ENCODE measurements at places on chromosomes 11 and 22. TPM values are rescaled to one million over a fixed set of nuclear protein-coding genes. Genes with fewer than 3 reads are reported as not detected.

DNA sequence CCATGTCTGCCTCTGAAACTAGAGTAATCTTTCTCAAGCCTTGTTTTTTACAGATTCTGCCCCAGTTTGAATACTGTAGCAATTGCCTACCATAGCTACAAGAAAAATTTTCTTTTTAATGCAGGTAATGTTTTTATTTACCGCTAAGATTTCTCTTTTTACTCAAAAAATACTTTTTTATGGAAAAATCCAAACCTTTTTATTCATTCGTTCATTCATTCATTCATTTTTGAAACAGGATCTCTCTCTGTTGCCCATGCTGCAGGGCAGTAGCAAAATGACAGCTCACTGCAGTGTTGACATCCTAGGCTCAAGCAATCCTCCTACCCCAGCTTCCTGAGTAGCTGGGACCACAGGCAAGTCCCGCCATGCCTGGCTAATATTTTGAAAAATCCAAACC lies 2.7 kb upstream of the CPT1A start:
- no peak overlapping the region for H3K4me3 ChIP-seq
- DNase-seq: no peak
- peak overlapping the region; percentile 62 for H3K27ac ChIP-seq
- no peaks in the 10 kb centered on the region for H3K36me3 ChIP-seq

GRCh38 chr11:106785913-106786650 lies 232.2 kb downstream of the GUCY1A2 start:
- DNase-seq: no peak
- H3K4me1 ChIP-seq: no peaks in the 10 kb centered on the region
- no peak overlapping the region for H3K4me3 ChIP-seq
- no peaks in the 10 kb centered on the region for H3K27me3 ChIP-seq
- no peak overlapping the region for H3K27ac ChIP-seq
- H3K36me3 ChIP-seq: no peaks in the 10 kb centered on the region

DNA sequence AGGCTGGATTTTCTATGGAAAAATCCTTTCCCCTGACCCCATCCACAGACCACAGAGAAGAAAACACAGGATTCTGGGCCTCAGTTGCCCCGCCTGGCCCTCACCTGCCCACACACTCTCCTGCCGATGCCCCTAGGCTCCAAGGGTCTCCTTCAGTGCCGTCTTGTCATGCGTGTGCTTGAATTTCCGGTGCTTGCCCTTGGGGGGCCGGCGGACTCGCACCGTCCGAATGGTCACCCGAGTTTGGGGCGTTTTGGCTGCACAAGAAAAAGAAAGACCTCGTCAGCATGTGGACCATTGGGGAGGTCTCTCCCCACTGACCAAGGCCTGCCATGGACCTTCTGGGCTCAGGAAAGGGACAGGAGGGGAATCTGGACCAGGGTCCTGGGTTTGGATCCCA lies 19.2 kb downstream of the PDGFB start:
- H3K27me3 ChIP-seq: no peaks in the 10 kb centered on the region
- H3K36me3 ChIP-seq: no peaks in the 10 kb centered on the region
- H3K27ac ChIP-seq: no peak overlapping the region
- no peak for DNase-seq

DNA sequence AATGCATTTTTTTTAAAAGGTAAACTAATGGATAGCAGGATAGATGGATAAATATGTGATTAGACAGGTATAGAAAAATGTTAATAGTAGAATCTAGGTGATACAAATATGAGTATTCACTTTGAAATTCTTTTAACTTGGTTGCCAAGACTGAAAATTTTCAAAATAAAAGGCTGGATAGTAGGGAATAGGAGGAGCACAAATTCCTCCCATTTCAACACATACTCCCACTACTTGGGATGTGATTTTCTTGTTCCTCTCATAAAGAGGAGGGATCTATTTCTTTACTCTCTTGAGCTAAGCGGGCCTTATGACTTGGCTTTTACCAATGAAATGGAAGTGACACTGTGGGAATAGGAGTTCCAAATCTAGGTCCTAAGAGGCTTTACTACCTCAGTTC lies 35.9 kb downstream of the PIK3C2A start:
- peaks cover 8% of the 10 kb centered on the region for H3K36me3 ChIP-seq
- no peak for DNase-seq
- H3K27ac ChIP-seq: no peak overlapping the region
- H3K4me3 ChIP-seq: no peak overlapping the region
- H3K4me1 ChIP-seq: peaks cover 24% of the 10 kb centered on the region

GRCh38 chr11:76910620-76911414 lies 50.1 kb downstream of the ACER3 start:
- no peaks in the 10 kb centered on the region for H3K36me3 ChIP-seq
- no peak overlapping the region for H3K27ac ChIP-seq
- DNase-seq: no peak
- H3K4me3 ChIP-seq: no peak overlapping the region

DNA sequence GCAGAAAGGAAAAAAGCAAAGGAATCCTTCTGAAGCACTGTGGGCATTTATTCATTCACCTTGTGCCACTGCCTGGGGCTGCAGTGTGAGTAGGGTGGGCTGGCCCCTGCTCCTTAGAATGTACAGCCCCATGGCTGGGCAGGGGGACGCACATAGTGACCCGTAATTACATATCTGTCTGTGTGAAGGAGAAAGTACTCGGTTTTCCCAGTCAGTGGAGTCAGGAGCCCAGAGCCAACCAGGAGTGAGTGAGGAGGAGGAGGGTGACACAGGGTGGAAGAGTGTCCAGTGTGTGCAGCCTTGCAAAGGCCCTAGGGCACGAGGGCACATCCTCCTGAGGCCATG lies 91.9 kb downstream of the CDKN1C start:
- no peaks in the 10 kb centered on the region for H3K27me3 ChIP-seq
- no peak overlapping the region for H3K4me3 ChIP-seq
- H3K4me1 ChIP-seq: peaks cover 17% of the 10 kb centered on the region
- H3K36me3 ChIP-seq: no peaks in the 10 kb centered on the region

DNA sequence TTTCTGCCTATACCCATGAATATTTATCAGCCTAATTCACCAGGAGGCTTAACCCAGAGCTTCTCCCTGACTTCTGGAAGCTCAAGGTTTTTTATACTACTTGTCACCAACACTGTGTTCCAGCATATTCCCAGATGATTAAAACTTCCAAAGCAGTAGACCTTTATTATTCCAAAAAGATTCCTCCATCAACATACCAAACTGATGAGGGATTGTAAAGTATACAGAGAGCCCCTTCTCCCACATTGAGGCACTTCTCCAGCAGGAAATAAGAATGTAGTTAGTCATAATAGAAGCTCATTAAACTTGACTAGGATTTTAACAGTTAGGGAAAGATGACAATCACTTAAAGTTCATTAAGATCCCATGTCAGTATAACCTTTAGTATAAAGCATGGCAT lies 51.4 kb upstream of the CEP126 start:
- no peak for DNase-seq
- H3K4me1 ChIP-seq: no peaks in the 10 kb centered on the region
- H3K27me3 ChIP-seq: no peaks in the 10 kb centered on the region
- H3K27ac ChIP-seq: no peak overlapping the region
- H3K36me3 ChIP-seq: no peaks in the 10 kb centered on the region
- H3K4me3 ChIP-seq: no peak overlapping the region

DNA sequence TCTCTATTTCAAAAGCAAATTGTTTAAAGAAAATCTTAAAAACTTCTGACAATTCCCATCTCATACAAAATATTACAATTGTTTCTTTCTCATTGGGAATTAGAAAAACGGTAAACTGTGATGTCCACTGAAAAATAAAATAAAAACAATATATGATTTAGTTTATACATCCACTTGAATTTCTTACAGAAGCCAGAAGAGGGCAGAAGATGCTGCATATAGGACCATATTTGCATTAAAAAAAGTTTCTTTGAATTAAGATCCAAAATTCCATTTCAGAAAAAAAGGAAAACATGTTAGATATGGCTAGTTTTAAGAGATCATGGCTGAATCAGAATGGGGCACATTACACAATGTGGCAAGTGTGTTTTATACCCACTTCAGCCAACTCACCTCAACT lies 39.3 kb upstream of the LRRC4C start:
- H3K27me3 ChIP-seq: no peaks in the 10 kb centered on the region
- H3K27ac ChIP-seq: no peak overlapping the region
- no peak overlapping the region for H3K4me3 ChIP-seq
- DNase-seq: no peak
- no peaks in the 10 kb centered on the region for H3K4me1 ChIP-seq

DNA sequence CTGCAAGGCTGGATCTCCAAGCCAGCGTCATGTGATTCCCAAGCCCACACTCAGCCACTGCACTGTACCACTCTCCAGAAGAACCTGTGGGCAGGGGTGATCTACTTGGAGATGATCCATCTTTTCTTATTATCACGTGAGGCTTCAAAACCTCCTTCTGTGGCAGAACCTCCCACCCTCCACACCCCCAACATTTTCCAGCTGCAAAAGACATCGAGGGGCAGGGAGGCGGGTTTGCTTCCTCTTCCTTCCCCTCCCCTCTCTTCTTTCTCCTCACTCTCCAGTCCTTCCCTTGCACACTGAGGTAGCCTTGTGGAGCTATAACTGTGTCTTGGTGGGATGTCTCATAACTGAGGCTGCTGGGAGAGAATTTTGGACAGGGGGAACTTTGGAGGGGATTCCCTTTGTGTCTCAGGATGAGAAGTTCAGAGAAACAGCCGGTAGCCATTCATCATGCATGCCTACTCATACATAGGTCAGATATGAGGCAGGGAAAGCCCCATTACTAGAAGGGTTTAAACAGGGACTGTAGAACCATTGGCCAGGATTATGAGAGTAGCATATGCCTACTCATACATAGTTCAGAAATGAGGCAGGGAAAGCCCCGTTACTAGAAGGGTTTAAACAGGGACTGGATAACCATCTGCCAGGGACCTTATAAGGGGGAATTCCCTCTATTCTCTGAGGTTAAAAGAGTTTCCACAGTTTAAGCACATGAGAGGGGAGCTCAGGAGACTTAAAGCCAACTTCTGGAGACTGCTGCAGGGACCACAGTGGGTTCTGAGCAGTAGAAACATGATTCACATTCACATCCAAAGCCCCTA lies 420.7 kb upstream of the CADM1 start:
- H3K27me3 ChIP-seq: no peaks in the 10 kb centered on the region
- H3K27ac ChIP-seq: no peak overlapping the region
- no peaks in the 10 kb centered on the region for H3K36me3 ChIP-seq
- H3K4me3 ChIP-seq: no peak overlapping the region

DNA sequence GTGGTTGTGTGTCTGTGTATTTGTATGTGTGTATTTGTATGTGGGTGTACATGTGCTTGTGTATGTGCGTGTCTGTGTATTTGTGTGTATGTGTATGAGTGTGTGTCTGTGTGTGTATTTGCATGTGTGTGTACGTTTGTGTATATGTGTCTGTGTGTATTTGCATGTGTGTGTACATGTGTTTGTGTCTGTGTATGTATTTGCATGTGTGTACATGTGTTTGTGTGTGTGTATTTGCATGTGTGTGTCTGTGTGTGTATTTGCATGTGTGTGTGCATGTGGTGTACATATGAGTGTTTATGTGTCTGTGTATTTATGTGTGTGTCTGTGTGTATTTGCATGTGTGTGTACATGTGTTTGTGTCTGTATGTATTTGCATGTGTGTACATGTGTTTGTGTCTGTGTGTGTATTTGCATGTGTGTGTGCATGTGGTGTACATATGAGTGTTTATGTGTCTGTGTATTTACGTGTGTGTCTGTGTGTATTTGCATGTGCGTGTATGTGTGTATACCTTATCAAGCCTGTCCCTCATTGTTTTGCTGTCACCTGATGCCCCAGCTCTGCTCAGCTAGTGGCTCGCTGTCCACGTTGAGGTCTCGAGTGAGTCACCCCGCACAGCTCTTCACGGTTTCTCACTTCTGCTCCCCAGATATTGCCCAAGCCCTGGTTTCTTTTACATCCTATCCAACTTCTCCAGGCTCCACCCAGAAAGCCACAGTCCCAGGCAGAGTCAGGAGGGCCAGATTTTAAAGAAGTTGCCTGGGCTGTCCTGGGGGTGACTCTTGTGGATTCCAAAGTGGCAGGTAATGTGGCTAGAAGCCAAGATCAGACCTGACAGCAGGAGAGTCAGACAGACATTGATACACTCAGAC lies 15.2 kb downstream of the MB start:
- H3K36me3 ChIP-seq: no peaks in the 10 kb centered on the region
- no peak overlapping the region for H3K27ac ChIP-seq
- DNase-seq: peak; percentile 63
- no peaks in the 10 kb centered on the region for H3K4me1 ChIP-seq
- no peak overlapping the region for H3K4me3 ChIP-seq
- no peaks in the 10 kb centered on the region for H3K27me3 ChIP-seq

DNA sequence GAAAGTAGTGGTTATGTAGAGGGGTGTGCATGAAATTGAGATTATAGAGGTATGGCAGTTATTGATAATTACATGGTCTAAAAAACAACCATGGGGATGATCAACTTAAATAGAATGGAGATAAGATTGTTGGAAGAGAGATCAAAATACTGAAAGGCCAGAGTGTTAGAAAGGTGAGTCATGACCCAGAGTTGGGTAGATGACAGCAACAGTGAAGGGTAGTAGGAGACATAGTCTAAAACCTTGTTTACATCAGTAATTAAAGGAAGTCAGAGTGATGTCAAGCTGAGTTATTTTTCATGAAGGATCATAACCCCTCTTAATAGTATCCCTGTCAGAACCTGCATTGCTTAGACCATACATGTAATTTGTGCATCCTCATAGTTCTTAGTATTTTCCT lies 110.9 kb downstream of the ELP4 start:
- no peaks in the 10 kb centered on the region for H3K36me3 ChIP-seq
- H3K27ac ChIP-seq: no peak overlapping the region
- H3K27me3 ChIP-seq: no peaks in the 10 kb centered on the region
- no peak overlapping the region for H3K4me3 ChIP-seq

- no peaks in the 10 kb centered on the region for H3K27me3 ChIP-seq
- no peaks in the 10 kb centered on the region for H3K36me3 ChIP-seq
- H3K4me1 ChIP-seq: no peaks in the 10 kb centered on the region
- H3K27ac ChIP-seq: no peak overlapping the region
- no peak for DNase-seq
Observed at GRCh38 chr11:131537196-131537595, 166.8 kb downstream of the NTM start.

The RRAS2 gene
- 69.1 TPM for total RNA-seq

The APLNR gene
- 4.4 TPM for total RNA-seq

The OR52H1 gene
- total RNA-seq: 1.2 TPM
